ENCODE measurements at places on chromosomes 16 and 17.

- no peak for DNase-seq
Measured at GRCh38 chr16:25014500-25015147, 545 bp downstream of the ARHGAP17 start.

GRCh38 chr17:33459078-33459940, 166.2 kb upstream of the ASIC2 start:
- DNase-seq, result no peak

GRCh38 chr16:19165101-19165500, 2.9 kb upstream of the SYT17 start:
- DNase-seq, result no peak

- DNase-seq, result no peak
Measured at GRCh38 chr17:79483842-79484241, 127.0 kb downstream of the RBFOX3 start.

DNA sequence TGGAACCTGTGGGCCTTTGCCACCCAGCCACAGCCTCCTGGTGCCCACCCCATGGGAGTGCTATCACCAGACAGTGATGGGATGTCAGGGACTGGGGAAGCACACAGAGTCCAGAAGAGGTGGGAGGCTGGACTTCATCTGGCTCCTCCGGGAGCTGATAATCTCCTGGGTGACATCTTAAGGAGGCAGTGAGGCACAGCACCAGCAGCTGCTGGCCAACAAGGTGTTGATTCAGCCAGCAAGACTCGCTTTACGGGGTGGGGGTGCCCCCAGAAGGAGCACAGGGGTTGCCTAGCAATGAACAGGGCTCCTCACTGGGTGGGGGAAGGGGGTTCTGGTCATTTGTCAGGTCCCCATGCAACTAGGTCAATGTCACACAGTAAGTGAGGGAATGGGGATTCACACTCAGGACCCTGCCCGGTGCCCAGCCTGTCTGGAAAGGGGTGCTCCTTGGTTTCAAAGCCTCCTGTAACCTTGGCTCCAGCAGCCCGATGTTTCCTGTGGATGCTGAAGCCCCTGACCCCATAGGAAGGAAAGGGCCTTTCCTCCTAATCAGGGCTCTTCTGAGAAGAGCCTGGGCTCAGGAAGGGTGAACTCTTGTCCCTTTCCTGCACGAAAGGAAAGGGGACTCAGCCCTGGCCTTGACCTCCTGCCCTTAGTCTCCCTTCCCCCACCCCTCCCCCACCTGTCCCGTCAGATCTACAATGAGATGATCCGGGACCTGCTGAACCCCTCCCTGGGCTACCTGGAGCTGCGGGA, 17.7 kb downstream of the KIF19 start:
- DNase-seq, result no peak

GRCh38 chr17:81380131-81380530, 15.1 kb upstream of the BAHCC1 start:
- no peak for DNase-seq

DNA sequence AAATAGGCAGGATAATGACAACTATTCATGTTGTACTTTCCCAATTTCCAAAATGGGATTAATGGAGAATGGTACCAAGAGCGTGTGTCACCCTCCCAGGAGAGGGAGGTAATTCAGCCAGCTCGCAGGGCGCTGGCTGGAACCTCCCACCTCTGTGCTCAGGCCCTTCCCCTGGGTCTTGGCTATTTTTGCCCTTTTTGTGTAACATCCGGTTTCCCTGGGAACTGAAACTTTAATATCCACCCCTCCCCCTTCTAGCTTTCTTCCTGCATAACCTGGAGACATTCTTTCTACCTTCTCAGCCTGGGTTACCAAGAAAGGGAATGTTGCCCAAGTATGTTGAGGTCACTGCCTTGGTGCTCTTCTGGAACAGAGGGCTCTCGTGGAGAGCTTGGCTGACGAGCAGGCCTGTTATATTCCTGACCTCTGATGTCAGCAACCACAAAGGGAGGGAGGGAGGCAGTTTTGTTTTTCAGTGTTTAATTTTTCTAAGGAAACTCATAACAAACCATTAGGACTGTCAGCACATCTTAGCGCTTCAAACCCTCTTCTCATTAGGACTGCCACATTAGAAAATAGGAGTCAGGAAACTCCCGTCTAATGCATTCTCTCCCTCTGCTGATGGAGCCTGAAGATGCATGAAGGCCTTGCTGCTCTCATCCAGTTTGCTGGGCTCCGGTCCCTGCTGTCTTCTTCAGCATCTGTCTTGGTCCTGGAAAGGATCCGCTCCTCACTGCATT, 25.6 kb downstream of the ITGB3 start:
- DNase-seq, result peak; percentile 24

DNA sequence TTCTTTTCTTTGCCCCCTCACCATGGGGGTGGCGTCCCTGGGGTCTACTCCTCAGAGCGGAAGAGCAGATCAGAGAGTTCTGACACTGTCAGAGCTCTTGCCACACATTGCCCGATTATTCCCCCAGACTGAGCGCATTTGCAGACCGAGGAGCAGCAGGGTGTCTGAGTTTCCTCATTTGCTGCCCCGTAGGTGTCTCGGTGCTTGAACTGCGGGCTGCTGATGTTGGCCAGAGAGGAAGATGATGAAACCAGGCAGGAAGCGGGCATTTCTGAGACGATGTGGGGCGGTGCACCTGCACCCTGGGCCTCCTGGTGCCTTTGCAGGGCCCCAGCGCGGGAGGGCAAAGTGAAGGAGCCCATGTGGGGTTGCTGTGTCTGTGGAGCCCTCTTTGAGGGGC, 55.2 kb downstream of the ARSG start:
- peak; percentile 13 for DNase-seq

- DNase-seq, result no peak
Measured at GRCh38 chr16:3461151-3461550, 17.7 kb downstream of the NAA60 start.

- DNase-seq, result no peak
Measured at GRCh38 chr16:29875206-29875605, 12.2 kb upstream of the CDIPT start.

- no peak for DNase-seq
Measured at GRCh38 chr17:74779501-74779900, 3.4 kb upstream of the NAT9 start.

- no peak for DNase-seq
Measured at GRCh38 chr16:79772048-79772447, 171.5 kb upstream of the MAF start.

- peak; percentile 68 for DNase-seq
Measured at GRCh38 chr17:36133602-36134236, 30.1 kb downstream of the CCL4 start.

DNA sequence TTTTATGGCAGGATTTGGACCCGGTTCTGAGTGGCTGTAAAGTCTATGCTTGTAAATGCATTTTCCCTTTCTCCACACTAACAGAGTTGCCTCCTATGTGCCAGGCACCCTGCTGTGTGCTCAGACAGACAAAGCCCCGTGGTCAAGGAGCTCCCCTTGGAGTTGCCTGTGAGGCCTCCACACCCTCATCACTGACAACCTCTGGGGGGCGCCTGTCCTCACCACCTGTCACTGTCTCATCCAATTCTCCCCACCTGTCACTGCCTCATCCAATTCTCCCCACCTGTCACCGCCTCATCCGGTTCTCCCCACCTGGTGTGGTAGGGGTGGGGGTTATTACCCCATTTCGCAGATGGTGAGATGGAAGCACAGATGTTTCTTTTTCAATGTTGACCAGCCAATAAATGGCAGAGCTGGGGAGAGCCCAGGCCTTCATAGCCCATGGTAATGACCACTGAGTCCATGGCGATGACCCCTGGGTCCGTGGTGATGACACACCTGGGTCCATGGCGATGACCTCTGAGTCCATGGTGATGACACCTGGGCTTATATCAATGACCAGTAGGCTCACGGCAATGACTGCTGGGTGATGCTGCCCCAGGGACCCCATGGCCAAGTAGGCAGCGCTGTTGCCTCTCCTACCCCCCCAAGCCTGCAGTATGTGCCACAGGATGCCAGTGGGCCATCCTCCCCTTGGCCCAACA, 150.1 kb downstream of the IRF8 start:
- no peak for DNase-seq

GRCh38 chr17:3972281-3972731, 8.1 kb upstream of the ATP2A3 start:
- DNase-seq, result no peak

GRCh38 chr17:4235372-4236279, 28.2 kb downstream of the ANKFY1 start:
- no peak for DNase-seq

GRCh38 chr16:75192606-75193264, 14.2 kb downstream of the CTRB2 start:
- no peak for DNase-seq

DNA sequence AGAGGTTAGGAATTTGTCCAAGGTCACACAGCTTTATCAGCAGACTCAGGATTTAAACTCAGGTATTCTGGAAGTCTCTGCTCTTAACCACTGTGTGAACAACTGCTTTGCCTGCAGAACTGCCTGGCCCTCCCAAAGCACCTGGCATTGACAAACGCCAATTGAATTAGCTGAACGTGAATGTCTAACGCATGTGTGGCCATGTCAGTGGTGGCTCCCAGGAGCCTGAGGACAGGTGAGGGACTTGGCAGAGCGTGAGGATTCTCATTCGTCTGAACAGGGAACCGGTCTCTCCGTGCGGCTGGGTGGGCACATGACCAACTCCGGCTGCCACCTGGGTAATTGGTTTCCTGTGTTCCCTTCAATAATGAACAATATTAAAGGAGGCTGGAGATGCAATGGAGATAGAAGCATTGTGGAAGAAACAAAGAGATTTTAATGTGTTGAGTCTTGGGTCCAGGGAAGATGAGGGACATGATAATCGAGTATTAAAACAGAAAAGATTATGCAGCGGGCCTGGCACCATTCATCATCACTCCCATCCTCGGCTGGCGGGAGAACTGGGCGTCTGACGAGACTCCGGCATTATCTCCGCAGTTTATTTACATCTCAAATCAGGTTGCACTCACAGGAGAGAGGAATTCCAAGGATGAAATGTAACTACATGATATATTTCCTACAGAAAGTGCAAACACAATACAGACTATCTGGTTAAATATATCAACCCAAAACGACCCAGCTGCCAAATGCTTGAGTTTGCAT, 113.5 kb downstream of the NPIPB5 start:
- peak; percentile 74 for DNase-seq

- no peak for DNase-seq
Measured at GRCh38 chr17:62572888-62573401, 54.5 kb upstream of the MRC2 start.

DNA sequence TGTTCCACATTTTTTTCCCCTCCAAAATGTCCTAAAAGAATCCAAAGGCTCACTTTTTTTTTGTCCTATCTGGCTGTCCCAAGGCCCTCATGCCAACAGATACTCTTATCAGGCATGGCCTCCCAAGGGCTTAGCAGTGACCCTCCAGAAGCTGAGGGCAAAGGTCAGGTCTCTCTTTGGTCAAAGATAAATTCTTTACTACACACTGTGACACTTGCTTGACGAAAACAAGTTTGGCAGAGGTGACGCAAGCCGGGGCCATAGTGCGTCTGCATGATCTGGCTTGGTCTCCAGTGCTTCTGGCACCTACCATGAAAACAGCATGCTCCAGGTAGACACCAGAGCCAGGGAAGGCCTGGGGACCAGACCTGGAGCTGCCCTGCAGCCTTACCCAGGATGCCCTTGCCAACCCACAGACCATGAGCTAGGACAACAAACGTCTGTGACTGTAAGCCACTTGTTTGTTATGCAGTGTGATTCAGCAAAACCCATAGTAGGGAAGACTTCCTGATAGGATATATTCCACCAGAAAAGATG, 48.5 kb upstream of the IRF8 start:
- DNase-seq, result no peak

DNA sequence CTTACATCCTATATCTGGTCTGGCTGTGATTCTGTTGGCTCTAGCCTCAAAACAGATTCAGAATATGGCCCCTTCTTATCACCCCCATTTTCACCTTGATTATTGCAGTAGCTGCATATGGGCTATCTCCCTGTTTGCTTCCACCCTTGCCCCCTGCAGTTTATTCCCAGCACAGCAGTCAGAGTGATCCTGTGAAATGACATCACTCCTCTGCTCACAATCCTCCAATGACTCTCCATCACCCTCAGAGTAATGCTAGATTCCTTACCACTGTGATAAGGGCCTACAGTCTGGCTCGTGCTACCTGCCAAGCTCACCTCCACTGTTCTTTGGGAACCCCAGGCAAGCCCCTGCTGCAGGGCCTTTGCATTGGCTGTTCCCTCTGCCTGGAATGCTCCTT, 92.5 kb downstream of the ASIC2 start:
- no peak for DNase-seq

DNA sequence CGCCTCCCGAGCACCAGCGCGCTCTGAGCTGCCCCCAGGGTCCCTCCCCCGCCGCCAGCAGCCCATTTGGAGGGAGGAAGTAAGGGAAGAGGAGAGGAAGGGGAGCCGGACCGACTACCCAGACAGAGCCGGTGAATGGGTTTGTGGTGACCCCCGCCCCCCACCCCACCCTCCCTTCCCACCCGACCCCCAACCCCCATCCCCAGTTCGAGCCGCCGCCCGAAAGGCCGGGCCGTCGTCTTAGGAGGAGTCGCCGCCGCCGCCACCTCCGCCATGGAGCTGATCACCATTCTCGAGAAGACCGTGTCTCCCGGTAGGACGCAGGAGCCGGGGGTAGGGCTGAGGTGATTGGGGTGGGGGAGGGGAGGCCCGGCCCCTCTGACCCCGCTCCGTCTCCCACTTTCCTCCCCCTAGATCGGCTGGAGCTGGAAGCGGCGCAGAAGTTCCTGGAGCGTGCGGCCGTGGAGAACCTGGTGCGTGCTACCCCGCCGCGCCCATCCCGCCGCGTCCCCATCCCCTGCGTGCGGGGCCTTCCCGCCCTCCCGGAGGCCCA, 329 bp downstream of the KPNB1 start:
- DNase-seq, result no peak

DNA sequence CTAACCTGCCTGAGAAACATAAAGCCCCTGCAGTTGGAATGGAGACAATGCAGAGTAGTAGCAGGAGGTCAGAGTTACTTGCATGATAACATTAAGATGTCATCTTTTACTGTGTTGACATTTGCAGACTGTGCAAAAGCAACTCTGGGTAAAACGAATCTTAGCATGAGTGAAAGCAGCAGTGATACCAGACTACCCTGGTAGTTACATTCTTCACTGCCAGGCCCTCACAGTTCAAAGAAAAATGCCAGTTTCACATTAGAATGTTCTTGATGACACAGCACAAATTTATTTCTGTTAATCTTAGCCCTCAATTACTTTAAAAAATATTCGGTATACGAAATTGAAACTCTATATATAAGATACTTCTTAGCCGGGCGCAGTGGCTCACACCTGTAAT, 12.2 kb downstream of the MPHOSPH6 start:
- no peak for DNase-seq

DNA sequence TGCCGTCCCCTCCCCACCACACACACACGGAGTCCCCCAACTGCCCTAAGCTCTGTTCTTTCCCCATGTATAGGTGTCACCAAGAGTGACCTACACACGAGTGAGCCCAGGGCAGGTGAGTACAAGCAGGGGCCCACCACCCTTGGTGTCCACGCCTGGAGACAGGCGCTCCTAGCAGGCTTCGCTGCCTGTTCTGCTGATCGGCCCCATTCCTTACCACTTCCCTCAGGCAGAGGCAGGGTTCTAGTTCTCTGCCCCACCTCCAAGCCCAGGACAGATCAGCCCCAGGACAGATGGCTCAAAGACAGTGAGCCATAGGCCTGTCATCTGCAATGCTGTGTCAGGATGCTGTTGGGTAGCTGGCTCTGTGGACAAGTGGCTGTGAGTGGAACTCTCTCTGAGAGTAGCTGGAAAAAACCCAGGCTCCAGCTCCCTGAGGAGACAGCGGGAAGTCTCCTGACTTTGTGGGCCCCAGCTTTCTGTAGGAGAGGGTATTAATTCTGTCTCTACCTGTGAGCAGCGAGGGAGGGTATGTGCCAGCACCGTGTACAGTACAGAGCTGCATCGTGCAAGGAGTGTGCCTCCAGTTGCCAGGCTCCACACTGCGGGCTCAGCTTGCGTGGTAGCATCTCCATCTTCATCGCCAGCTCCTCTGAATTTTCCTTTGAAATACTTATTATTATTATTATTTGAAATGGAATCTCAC, 897 bp downstream of the TP53I13 start:
- no peak for DNase-seq

Measured in spinal cord (tissue), 10 donors.